ENCODE measurements at places on chromosomes 3 and 15. TPM values are rescaled to one million over a fixed set of nuclear protein-coding genes. Genes with fewer than 3 reads are reported as not detected.

DNA sequence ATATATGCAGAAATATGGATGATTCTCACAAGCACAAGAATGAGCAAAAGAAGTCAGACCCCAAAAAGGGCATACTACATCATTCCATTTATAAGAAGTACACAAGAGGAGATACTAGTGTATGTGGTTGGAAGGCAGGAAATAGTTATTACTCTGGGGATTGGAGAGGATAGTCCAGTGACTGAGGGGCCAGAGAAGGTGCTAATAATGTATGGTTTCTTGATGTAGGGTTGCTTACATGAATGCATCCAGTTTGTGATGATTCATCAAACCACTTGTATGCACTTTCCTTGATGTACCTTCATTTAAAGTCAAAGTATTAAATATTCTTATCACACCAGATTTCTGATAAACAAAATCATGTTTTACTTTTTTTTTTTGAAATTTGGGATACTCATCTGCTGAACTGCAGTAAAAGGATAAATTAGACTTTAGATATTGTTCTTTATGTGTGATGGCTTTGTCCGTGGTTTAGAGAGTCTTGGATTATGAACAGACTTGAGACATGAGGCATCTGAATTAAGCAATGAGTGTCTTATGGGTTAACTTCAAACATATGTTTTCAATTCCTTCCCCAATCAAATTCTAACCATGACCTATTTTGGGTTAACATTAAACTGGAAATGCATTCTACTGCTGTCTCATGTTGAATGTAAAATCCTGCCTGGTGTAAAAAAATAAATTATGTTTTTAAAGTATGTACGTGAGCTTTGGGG lies 171.2 kb downstream of the SEMA6D start:
- no peak for DNase-seq

Gene CCDC13
- total RNA-seq: 0.33 TPM

Gene CPLX3
- not detected for total RNA-seq

DNA sequence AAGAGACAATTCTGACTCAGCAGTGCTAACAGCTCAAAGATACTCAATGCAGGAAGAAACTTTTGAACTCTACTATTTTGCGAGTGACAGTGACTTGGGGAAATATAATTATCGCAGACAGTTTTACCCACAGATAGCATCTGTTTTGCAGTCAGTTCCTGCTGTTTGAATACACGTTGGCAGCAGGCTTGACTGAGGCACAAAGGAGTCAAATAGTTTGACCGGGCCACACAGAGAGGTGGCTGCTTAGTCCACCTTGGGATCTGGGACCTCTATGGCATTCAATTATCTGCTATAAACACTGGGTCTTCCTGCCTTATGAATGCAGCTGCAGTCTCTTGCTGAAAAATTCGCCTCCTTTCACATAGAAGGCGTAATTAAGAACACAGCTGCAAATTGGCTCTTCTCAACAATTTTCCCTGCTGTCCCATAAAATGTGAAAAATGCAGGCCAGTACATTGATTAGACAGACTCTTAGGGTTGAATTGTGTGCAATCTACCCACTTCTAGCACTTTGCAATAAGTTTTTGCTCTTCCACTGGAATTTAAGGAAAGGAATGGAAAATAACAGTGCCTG lies 56.5 kb downstream of the OTOL1 start:
- no peak for DNase-seq

- DNase-seq: no peak
These were observed 260.9 kb downstream of the CHST2 start for GRCh38 chr3:143380449-143380848.

DNA sequence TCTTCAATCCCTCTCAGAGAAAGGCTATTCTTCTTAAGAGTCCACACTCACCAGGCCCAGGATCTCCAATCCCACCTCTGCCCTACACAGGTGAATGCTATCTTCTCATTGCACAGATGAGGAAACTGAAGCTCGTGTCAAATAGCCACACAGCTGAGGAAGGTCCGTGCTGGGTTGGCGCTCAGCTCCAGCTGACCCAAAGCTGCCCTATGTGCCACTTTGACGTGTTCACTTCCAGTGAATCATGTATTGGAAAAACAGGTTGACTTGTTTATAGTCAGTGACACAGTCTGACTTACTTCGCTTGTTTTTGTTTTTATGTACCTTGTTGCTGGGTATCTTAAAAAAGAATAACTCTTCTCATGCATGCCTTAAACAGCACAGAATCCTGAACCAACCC lies 32.4 kb upstream of the ALDH1A3 start:
- no peak for DNase-seq

GRCh38 chr3:122397201-122397600 lies 13.2 kb downstream of the FAM162A start:
- no peak for DNase-seq

- no peak for DNase-seq
These were observed 157.0 kb upstream of the FRMD4B start for GRCh38 chr3:69542805-69543429.

Gene HRG
- 0.13 TPM for total RNA-seq

DNA sequence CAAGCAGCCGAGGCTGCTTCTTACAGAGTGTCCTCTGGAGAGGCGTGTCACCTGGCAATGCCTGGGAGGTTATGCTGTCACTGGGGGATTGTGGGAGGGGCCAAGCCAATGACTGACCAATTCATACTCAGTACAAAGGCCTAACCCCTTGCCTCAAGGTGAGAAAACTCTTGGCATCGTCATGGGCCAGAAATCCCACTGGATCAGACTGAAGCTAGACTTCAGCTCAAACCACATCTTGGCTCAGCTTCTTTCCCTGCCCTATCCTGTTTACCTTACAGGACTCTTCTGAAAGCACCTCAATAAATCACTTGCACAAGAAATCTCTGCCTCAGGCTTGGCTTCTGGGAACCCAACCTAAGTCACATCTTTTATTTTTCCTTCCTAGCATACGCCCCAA lies 9.5 kb downstream of the ANAPC13 start:
- DNase-seq: no peak

GRCh38 chr3:113552851-113553250 lies 20.5 kb downstream of the SIDT1 start:
- DNase-seq: no peak

- no peak for DNase-seq
These were observed 133.3 kb downstream of the CMSS1 start for GRCh38 chr3:99950921-99951320.

All from kidney epithelial cell (primary cell).